ENCODE measurements at places on chromosomes 13 and 19.
A peak's percentile ranks its signal among the peaks of the same experiment; 100 is the strongest.

DNA sequence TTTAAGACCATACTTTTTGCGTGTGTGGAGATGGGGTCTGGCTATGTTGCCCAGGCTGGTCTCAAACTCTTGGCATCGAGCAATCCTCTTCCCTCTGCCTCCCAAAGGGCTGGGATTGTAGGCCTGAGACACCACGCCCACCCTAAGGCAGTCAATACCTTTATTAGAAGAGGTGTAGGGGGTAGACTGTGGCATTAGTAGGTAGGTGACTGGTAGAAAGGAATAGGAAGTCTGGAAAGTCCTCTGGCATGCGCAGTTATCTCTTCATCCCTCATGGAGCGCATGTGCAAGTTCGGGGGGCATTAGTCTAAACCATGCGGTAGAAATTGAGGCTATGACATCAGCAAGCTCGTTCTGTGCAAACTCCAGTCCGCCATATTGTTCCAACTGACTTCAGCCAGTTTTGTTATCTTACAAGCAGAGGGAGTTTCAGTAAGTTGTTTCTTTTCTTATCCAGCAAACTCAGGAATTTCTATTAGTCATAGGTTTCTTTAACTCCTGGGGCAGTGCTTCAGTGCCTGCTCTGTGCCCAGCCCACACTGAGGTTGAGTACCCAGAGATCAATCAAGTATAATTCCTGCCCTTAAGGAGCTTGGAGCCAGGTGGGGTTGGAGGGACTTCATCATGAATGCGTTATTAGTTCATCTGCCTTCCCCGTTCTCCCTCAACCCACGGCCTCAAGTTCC is 7.3 kb upstream of the RANBP3 start:
- DNase-seq: peak; percentile 83

GRCh38 chr19:41321600-41322270 is 11.8 kb downstream of the CCDC97 start:
- DNase-seq: peak; percentile 91

DNA sequence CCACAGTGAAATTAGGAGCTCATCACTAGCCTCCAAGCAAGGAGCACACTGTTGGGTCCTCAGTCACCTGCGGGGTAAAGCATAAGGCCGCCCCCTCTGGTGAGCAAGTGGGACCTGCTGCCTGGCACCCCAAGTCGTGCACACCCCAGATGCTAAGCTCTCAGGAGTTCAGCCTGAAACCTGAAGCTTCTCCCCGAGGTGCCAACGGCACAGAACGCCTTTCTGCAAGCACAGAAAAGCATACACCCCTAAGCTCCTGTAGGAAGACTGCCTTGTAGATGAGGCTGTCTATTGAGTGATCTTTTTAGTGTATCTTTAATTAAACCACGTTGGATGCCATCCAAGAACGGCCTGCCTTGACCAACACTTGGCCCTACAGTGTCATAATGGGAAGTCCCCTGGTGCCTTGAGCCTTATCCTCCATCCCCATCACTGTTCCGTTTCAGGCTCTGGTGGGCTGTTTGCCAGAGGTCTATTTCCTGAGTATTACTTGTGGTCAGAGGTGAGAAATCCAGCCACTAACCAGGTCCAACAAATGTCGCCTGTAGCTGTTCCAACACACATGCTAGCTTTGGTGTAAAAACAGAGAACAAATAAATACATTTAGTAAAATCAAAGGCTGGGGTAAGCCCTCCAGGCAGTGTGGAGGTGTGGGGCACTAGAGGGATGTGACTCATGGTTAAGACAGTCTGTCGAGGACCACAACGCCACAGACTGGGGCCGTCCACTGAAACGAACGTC is 44.8 kb downstream of the C13orf42 start:
- DNase-seq: peak; percentile 11

DNA sequence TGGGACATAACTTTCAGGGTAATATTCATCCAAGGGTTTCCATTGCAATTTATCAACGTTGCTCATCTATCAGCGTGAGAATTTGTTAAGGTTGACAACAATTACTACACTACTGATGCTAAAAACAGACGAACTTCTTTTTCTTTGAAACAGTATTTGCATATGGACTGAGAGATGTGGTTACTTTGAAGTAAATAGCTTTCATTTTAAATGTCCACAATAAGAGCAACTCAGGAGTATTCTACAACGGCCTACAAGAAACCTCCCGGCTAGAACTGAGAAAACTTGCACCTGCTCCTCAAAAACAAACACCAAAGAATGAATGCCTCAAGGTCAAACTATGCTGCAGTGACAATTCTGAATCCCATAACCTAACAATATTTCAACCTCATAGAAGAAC is 238.4 kb downstream of the IRS2 start:
- no peak for DNase-seq

DNA sequence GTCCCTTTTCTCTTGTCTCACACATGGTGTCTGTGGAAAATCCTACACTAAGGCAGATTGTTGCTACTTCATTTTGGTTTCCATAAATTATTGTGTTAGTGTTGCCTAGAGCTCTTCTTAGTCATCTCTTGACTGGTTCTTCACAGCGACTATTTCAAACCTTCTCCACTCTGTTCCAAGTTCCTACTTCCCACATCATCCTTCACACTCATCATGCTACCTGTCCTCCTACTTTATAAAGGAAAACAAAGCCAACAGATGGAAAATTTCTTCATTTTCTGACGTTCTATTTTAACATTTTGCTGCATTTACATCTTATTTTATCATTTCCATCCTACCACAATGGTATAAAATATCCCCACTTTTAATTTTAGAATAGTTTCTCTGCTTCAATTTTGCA is 614.1 kb downstream of the LMO7 start:
- no peak for DNase-seq

Data from hepatic stellate cell (primary cell).